Activated naive CD4-positive, alpha-beta T cell (primary cell): ENCODE measurements at places on chromosomes 6 and 20.

- no peak for DNase-seq
Observed at GRCh38 chr20:34559311-34560140, 1.0 kb downstream of the MAP1LC3A start.

- no peak for DNase-seq
Observed at GRCh38 chr20:38126932-38127621, 38.0 kb downstream of the TGM2 start.

DNA sequence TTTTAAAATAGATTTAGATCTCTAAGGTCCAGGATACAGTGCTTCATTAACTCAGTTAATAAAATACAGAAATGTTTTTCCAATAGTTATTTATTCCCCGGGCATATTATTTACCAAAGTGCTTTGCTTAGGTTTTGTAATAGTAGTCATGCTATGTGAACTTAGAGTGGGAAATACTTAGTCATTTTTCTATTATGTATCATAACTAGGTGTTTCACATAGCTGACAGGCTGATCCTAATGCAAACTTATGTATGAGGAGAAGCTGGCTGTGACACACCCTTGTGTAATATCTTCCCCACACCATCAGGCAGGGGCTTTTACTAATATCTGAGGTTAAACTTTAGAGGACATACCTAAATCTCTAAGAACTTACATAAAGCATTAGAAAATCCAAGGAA is 277.7 kb upstream of the RIMS1 start:
- DNase-seq, result no peak

- DNase-seq, result no peak
Observed at GRCh38 chr20:61758564-61759200, 307.0 kb downstream of the TAF4 start.

- DNase-seq, result no peak
Observed at GRCh38 chr20:59001068-59001448, 6.0 kb downstream of the CTSZ start.

DNA sequence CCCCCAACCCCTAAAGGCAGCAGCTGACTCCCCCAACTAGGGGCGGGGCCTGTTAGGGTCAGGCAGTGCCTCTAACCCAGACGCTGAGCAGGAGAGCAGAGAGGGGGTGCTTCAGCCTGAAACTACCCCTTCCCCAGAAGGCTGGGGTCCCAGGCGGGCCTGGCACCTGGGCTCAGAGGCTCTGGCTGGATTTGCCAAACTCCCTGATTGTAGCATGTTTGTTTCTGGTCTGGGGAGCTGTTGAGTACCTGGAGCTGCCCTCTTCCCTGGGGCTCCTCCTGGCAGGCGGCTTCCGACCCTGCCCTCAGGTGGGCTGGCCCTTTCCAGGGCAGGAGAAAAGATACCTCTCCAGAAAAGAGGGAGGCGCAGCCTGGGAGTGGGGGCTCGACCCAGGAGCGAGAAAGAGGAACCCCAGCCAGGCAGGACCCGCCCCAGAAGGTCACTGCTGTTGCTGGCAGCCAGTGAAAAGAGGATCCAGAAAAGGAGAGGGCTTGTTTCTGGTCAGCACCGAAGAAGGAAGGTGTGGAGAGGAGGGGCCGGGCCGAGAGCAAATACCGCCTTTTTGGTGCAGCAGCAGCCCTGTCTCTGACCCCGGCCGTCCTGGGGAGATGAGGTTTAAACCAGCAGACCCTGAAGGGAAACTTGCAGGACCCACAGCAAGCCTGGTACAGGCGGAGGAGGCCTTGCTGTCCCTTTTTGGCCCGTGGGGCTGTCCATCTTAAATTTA is 810 bp upstream of the ABHD16B start:
- DNase-seq, result no peak

DNA sequence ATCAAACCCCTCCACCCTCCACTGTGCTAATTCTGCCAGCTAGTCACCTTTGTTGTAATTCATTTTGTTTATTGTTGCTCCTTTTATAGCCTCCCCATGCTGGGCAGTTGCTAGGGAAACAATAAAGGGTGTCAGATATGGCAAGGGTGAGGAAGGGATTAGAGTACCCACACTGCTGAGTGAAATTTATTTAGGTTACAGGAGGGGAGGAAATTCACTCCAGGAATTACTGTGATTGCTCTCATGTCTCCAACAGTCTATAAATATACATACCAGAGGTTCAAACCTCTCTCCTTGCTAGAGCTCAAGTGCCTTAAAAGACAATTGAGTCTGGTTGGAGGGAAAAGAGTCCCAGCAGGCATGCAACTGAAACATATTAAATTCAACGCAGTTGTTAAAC is 90.6 kb upstream of the ADGRF1 start:
- DNase-seq, result no peak

- DNase-seq, result no peak
Observed at GRCh38 chr6:26534681-26535465, 3.3 kb upstream of the HMGN4 start.

DNA sequence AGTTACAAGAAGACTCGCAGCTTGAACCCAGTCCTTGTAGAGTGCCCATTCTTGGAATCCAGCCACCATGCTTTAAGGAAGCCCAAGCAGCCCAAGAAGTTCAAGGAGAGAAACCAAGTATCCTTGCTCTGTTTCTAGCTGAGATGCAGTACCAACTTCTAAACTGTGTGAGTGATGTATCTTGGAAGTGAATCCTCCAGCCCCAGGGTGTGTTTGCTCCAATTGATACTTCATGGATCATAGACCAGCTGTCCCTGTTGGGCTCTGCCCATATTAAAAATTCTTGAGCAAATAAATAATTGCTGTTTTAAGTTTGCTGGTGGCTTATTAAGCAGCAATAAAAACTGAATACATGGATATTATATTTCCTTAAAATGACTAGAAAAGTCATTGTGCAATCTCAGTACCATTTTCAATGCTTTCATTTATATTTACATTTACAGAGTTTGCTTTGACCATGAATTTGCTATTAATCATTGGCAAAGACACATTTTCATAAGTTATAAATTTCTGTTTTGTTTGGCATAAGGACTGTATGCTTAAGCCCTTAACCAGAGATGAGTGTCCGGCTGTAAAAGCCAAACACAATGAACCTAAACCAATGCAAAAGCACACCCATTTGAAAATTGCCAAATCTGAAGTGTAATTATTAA is 9.2 kb downstream of the SPTLC3 start:
- no peak for DNase-seq

DNA sequence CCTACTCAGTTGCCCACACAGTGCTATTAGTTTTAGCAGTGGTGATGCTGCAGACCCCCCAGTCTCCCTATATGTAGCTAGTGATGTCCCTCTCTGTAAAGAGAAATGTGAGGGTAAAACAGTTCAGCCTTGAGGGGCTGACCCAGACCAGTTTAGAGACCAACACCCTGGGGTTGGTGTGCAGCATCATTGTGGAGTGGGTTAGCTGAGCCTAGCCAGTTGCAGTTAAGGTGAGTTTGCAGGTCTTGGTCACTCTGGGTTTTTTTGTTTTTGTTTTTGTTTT is 401 bp upstream of the B3GALT4 start:
- DNase-seq, result no peak

DNA sequence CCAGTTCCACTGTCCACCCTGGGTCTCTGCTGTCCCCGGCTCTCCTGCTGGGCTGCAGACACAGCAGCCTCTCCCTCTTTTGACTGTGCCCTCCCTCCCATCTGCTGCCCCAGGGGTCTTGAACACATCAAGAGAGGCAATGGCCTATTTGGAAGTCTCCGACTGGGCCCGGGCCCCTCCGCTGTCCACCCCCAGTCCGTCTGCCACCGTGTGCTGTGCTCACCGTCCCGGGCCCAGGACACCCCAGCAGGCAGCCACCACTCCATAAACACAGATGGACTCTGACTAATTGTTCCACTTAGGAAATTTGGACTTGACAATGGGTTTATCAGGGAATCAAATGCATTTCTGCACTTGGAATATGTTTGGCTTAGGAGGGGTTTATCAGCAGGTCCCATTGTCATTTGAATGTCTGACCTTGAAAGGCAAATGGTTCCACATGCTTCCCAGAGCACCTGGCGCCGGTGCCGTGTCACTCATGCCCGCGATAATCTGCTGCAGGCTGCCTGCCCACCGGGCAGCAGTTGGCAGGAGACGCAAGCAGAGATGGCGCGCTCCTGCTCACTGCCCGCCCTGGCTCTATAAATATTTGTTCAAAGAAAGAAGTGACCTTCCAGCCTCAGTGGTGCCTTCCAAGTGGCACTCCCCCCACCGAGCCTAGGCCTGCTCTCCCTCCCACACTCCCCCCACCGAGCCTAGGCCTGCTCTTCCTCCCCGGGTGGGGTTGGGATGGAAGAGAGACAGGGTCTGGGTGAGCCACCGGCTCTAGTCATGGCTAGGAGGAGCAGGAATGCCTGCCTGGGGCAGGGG is 18.8 kb upstream of the FRMD1 start:
- no peak for DNase-seq

DNA sequence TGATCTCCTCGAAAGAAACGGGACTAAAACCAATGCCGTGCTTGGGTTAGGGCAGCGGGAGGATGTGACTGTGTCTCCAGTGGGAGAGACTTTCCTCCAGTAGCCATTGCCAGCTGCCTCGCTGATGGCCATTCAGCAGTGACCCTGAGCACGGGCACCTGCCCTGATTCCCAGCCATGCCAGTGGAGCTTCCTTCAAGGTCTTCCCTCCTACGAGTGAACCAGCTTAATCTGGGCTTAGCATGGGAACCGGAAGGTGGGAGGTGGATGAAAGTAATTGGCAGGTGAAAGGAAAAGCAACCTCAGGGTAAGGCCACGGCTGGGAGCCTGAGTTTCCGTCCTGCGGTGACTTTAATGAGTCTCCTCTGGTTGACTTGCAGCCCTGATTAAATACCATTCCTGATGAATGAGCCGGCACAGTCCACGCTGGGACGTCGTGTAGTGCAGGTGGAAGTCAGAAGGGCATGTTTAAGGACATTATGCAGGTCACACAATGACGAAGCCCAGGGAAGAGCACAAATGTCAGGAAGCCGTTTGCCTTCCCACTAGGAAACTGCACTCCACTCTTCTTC is 813.5 kb downstream of the QKI start:
- DNase-seq, result no peak

- DNase-seq, result no peak
Observed at GRCh38 chr6:92485487-92485886, 933.9 kb downstream of the EPHA7 start.

DNA sequence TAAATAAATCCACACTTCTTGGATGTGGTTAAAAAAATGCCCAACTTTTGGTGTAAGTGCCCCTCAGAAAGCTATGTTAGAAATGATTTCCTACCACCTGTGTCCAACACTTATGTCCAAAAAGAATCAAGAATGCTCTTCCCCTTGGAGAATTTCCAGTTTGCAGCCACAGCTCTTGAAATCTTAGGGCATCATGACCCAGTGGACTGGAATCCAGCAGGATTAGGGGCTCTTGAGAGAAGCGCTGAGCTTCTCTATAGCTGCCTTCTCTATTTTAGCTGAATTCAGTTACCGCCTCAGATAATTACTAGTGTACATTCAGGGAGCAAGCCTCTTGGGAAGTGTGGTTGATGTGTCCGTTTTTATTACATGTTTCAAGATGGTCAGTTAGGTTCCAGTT is 2.5 kb downstream of the PHACTR1 start:
- DNase-seq, result no peak

DNA sequence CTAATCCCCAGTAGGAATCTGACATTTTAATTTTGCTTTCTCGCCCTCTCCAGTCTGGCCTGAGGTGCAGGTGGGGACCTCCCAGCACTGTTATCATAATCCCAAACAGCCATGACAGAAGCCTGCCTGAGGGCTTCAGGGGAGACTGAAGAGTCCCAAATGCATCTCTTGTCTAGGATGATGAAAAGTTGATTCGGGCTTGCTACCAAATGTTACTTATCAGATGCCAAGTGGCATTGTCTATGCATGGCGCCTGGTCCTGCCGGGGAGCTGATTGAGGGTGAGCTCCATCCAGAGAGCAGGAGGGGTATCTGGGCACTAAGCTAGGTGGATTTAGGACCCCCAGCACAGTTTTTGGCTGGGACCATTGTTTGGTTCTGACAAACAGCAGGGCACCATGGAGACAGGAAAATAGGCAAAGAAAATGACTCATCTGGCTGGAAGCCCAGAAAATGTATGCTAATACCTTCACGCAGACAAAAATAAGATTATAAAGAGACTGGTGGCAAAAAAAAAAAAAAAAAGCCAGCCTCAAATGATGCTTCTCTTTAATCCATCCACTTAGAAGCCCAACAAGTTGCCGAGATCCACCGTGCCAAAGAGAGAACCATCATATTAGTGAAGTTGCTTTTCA is 513.7 kb upstream of the SULF2 start:
- DNase-seq, result no peak

DNA sequence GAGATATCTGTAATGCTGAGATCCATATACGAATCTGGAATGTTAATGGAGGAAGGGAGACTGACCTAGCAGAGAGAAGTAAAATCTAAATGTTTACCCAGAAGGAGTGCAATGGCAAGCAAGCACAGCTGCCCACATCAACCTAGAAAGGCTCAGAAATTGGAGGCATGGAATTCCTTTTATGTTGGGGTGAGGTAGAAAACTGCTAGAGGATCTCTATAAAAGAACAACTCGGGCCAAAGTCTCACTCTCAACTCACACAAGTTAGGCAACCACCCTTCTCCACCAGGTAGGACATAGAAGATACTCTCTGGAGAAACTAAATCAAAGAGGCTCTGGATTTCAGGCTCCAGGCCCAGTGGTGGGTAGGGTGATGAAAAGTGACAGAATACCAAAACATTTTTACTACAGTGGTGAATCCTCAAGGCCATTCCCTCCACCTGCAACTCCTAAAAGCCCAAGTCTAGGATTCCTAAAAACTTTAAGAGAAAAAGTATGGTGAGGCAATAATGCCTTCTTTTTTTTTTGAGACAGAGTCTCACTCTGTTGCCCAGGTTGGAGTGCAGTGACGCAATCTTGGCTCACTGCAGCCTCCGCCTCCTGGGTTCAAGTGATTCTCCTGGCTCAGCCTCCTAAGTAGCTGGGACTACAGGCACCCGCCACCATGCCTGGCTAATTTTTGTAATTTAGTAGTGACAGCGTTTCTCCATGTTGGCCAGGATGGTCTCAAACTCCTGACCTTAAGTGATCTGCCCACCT is 9.5 kb upstream of the ADGRG6 start:
- DNase-seq, result no peak

GRCh38 chr20:46701556-46701955 is 7.9 kb upstream of the SLC2A10 start:
- DNase-seq, result no peak

- DNase-seq, result no peak
Observed at GRCh38 chr20:13809855-13810254, 25.0 kb downstream of the NDUFAF5 start.

- no peak for DNase-seq
Observed at GRCh38 chr6:164085091-164086075, 670.9 kb downstream of the QKI start.

DNA sequence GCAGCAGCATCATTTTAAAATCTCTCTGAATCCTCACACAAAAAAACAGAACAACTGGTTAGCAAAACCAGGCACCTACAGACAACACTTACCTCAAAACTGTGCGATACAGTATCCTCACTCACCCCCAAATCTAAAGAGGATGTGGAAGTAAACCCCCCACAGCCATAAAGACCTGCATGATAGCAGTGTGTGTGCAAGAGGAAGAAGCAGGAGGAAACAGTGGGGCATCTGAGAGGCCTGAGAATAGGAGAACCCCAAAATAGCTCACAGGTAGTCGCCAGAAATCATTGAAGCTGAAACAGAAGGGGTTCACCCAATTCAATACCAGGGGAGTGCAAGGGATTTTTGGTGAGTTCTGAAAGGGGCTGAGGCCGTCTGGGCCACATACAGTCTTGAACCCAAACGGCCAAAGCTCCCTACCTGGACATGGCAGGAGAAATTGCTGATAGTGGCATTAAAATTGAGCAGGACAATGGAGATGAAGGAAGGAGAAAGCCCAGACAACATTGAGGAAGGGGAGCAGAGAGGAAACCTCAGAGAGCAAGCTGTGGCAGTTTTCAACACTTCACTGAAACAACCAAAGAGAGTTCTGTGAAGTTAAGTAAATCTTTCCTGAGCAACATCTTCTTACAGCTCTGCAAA is 129.7 kb downstream of the FIG4 start:
- DNase-seq, result no peak

- no peak for DNase-seq
Observed at GRCh38 chr20:152131-152530, 5.1 kb upstream of the DEFB127 start.
